ENCODE measurements at places on chromosomes 1 and 21.

- no peak for DNase-seq
Measured at GRCh38 chr1:110426854-110427253, 19.4 kb upstream of the LAMTOR5 start.

- DNase-seq = no peak
Measured at GRCh38 chr1:185450917-185451316, 133.9 kb upstream of the IVNS1ABP start.

DNA sequence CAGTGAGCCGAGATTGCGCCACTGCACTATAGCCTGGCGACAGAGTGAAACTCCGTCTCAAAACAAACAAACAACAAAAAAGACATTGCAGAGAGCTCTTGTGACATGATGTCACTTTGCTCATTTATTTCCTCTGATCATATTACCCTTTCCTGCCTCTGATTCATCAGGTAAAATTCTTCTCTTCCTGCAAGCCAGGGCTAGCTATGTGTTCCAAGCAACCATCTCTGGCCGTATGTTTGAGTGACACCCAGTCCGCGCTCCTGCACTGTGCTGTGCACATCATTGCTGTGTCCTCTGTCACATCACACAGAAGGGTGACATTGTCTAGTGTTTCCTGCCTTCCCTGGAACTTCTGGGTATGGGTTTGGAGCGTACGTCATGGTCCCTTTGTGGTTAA, 251.3 kb downstream of the PCP4 start:
- no peak for DNase-seq

DNA sequence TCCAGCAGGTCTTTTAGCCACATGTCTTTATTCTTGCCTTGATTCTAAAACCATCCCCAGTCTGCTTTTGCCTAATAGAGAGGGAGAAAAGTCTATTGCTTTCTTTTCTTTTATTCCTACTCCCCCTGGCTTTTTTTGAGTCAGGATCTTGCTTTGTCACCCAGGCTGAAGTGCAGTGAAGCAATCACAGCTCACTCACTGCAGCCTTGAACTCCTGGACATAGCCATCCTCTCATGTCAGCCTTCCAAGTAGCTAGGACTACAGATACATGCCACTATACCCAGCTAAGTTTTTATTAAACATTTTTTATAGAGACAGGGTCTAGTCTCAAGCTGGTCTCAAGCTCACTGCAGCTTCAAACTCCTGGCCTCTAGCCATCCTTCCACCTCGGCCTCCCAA, 72.5 kb upstream of the PAXBP1 start:
- DNase-seq = no peak

DNA sequence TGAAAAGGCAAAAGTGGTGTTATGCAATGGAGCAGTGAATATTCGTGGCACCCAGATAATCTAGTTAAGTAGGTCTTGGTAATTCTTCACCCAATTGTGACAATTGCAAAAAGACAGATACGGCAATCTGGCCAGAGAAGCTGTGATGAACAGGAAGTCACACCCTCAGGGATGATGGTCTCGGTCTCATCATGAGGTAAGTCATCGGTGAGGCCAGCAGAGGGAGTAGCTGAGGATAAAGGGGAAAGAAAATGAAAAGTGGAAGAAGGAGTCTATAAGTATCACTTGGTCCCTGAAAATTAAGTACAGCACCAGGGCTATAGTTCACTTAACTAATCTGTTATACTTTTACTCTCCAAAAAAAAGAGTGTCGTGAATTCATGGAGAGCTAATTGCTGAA, 258.8 kb upstream of the NCAM2 start:
- DNase-seq = no peak

DNA sequence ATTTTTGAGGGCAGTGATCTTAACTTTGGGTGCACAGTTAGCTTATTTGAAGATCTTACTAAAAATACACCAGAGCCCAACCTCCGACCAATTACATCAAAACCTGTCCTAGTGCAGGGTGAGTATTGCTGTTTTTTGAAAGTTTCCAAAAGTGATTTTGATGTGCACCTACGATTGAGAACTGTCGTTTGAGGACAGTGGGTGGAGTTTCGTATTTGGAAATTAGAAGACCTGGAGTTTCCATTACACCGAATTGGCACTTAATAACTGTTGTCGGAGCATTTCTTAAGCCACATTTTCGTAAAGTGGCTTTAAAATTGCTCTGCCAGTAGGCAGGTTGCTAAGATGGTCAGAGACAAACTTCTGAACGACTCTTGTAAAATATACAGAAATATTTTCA, 1.1 kb downstream of the SOD1 start:
- no peak for DNase-seq

DNA sequence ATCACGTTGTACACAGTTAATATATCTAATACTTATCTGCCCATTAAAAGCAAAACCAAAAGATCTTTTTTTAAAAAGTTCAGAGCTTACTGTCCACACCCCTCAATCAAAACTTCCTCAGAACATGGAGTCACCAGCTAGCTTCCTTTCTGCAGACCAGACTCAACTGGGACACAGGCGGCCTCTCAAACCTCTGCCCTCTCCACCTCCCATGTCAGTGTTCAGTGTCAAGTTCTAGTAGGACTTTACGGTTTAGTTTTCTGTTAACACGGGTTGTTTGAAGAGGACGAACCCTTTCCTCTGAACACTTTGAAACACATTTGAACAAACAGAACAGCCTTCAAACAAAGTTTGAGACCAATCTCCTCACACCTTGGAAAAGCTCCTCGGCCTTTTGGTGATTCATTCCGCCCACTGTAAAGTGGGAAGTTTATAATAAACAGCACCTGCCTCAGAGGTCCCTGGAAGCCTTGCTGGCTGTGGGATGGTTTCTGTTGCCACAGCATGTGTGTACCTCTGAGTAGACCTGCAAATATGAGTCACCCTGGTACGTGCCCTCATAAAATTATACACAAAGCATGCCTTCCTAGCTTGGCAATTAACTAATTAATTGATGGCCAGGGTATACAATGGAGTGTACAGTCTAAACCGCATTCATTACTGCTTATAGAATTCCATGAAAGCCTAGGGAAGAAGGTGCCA, 48.4 kb upstream of the SIPA1L2 start:
- DNase-seq = no peak

- DNase-seq = no peak
Measured at GRCh38 chr1:51445351-51446090, 73.5 kb downstream of the EPS15 start.

DNA sequence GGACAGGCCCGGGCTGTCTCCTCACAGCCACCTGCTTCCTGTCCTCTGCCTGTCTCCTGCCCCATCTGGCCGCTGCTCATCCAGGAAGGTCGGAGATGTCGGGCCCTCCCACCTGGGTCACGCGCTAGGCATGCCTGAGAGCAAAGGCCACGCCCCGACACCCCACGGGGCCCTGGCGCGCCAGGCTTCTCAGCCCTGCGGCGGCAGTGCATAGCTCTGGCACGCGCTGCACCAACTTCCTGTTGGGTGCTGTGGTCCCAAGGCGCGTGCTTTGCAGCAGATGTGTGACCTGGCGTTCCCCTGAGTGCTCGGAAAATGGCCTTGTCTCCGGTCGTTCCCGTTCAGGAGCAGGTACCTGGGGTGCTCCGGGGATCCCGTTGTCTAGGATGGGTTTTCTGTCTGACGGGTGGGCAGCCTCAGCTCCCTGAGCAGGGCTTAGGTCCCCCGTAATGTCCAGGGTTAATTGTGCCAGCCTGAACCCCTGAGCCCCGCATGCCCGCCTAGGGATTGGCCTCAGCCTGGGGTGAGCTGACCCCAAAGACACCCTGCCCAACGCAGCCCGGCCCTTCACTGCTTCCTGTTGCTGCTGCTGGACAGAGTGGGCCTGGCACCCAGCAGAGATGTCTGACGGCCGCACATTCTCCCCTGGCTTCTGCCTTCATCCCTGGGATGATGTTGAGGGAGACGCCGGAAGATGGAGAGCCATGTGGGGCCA, 19.4 kb upstream of the KCNAB2 start:
- peak; percentile 95 for DNase-seq

DNA sequence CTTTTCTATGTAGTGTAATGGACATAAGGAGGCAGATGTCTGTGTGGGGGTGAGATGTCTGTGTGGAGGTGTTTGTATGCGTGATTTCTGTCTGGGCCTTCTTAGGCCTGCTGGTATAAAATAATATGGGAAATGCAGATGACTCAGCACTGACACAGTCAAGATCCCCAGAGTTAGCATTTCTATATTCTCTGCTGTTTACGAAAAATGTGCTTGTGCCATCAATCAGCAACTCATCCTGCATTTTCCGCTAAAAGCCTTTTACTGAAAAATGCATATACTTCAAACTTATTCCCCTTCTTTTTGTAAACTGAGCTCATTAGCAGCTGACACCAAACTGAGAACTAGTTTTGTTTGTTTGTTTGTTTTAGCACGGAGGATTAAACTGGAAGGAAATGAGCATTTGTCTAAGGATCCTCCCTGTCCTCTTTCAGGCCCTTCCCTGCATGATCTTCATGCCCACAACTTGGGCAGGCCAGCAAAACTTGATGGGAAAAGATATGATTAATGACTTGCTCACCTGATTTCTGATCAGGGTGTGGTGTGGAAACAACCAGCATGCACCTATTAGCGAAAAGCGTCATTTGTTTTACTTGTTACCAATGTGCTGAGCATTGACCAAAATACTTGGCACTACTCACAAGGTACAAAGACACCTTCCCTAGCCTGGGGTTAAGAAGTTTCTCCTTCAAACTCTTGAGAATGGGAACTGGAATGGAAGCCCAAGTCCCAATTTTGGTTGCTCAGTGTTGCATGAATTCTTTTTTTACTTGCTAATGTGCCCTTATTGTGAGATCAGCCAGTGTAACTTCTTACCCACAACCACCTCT, 77.4 kb downstream of the NDUFS5 start:
- no peak for DNase-seq

GRCh38 chr1:110639724-110640386, 33.7 kb upstream of the KCNA2 start:
- DNase-seq = no peak

GRCh38 chr1:37947364-37947763, 511 bp upstream of the INPP5B start:
- DNase-seq = no peak
